ENCODE measurements at places on chromosomes 13 and 19.

GRCh38 chr19:30091456-30091855 is 149.4 kb downstream of the URI1 start:
- no peak for DNase-seq

DNA sequence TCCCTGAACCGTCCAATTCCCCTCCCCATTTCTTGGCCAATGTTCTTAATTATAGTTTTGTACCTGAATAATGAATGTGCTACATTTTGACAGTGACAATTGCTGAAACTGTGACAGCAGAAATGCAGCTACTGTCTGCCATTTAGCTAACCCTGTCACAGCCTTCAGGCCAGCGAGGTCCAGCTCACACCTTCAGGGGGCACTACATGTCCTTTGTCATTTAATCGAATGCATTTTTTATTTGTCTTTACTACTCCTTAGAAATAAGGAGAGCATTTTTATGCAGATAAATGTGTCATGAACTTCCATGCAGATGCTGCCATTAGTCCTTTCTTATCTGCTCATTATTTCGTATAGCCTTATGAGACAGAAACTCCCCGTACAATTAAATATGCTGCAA is 159.9 kb downstream of the MZT1 start:
- no peak for DNase-seq

- DNase-seq: no peak
These were observed 166.4 kb downstream of the DCLK1 start for GRCh38 chr13:35964863-35965180.

DNA sequence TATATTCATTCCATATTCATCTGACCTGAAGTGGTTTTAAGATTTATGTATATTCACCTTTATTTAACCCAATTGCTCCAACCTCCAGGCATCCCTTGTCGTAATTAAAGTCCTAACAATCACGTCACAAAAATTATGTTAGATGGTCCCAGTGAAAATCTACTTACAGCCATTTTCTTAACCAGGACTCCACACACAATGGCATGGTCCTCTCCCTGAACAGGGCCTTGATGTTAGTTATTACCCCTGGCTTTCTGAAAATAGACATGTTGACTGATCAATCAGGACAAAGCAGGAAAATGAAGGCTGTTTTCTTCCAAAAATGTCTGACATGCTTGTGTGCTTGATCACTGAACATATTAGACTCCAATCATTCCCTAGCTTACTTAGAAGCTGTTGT is 542.7 kb upstream of the SLITRK5 start:
- DNase-seq: no peak

Data from activated T-cell treated with anti-CD3 and anti-CD28 coated beads for 24 hours (primary cell).